ENCODE measurements at places on chromosomes 6 and 20.

DNA sequence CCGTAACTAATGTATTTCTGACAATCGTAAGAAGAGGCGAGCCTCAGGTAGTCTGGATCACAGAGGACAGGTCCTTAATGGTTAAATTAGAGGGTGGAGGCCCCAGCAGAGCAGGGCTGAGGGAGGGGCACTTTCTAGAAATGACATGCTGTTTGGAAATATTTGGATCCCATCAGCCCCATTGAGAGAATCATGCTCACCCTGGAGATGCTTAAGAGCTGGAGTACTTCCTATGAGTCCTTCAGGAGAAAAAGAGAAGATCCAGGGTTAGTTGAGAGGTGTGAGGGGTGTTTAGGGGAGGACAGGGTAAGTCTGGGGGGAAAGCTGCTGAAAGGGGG, 123.0 kb downstream of the TCP11 start:
- no peak for DNase-seq

- DNase-seq: no peak
Observed at GRCh38 chr6:134626086-134626485, 308.2 kb upstream of the SGK1 start.

DNA sequence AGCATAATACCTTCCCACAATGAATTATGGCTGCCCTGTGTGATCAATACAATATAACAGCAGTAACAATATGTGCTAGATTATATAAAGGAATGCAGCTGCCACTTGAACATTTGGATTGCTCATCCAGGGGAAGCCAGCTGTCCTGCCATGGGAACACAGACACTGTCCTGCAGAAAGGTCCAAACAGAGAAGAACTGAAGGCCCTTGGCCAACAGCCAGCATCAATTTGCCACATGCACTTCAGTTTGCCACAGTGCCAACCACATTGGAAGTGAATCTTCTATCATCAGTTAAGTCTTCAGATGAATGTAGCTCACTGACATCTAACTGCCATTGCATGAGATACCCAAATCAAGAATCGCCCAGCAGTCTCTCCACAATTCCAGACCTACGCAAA, 332.4 kb downstream of the PRKN start:
- DNase-seq: no peak

- DNase-seq: no peak
Observed at GRCh38 chr6:5085648-5086293, 630 bp downstream of the PPP1R3G start.

GRCh38 chr6:167452338-167453081, 127.6 kb downstream of the TTLL2 start:
- DNase-seq: no peak

- DNase-seq: no peak
Observed at GRCh38 chr6:84772428-84773132, 8.2 kb upstream of the TBX18 start.

GRCh38 chr20:25706793-25707192, 10.1 kb upstream of the ZNF337 start:
- DNase-seq: no peak

- DNase-seq: no peak
Observed at GRCh38 chr6:88599571-88599970, 363.8 kb downstream of the RNGTT start.

GRCh38 chr6:163489584-163489983, 75.1 kb downstream of the QKI start:
- no peak for DNase-seq

GRCh38 chr6:1263039-1263849, 48.7 kb upstream of the FOXQ1 start:
- DNase-seq: no peak

- DNase-seq: no peak
Observed at GRCh38 chr6:21393441-21394165, 199.9 kb upstream of the SOX4 start.

GRCh38 chr6:82045965-82046756, 201.4 kb downstream of the IBTK start:
- DNase-seq: no peak

- DNase-seq: peak; percentile 7
Observed at GRCh38 chr6:33983721-33984465, 162.0 kb downstream of the GRM4 start.

Data from activated CD8-positive, alpha-beta memory T cell treated with anti-CD3 and anti-CD28 coated beads, Interleukin-2, amount 50 U/mL, for 4 hours (primary cell).